SJCRH30 (cell line): ENCODE measurements at places on chromosomes 4 and X. TPM values are rescaled to one million over a fixed set of nuclear protein-coding genes. Genes with fewer than 3 reads are reported as not detected.
A peak's percentile ranks its signal among the peaks of the same experiment; 100 is the strongest.

The PHKA1 gene
- total RNA-seq = not detected in 2 replicates

DNA sequence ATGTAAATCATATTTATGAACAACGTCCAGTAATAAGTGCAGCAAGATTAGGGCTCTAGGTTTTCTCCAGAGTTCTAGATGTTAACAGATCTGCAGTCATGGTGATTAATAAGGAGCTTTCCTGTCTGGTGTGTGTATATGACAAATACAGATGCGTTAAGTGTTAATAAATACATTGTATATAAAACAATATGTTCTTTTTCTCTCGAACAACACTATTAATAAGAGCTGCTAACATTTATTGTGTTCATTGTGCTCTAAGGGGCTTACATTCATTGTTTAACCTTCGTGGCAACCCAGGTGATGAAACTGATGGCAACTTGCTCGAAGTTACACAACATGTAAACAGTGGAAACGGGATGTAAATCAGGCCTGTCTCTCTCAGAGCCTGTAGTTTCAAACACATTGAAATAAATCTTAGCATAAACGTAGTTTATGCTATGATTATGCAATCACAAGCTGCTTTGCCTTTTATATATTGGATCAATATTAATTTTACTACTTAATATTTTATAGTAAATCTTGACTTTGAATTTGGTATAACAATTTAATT, 547 bp upstream of the CLGN start:
- H3K4me3 ChIP-seq = peak overlapping the region; percentile 73
- DNase-seq = no peak
- no peaks in the 10 kb centered on the region for H3K27me3 ChIP-seq
- H3K27ac ChIP-seq = peak overlapping the region; percentile 53; the same call in 1 of the 2 replicates

DNA sequence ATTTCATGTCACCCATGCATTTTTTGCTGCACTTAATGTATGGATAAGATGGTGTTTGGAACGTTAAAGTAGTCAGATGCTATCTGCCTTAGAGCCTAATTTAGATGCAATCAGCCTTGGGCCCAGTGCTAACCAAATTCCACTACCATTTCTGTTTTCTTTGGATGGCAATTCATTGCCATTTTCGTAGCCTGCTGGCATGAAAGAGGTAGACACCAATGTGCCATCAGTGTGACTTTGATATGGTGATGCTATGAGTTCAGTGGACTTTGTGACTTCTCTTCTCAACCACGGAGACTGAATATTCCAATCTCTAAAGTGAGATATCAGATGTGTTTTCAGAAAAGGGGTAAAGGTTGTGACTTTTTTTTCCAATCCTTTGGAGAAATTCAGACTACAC, 1.5 kb downstream of the ETFDH start:
- H3K4me1 ChIP-seq = no peaks in the 10 kb centered on the region
- H3K27ac ChIP-seq = no peak overlapping the region
- H3K36me3 ChIP-seq = no peaks in the 10 kb centered on the region; the same call in 1 of the 2 replicates
- no peak for DNase-seq

DNA sequence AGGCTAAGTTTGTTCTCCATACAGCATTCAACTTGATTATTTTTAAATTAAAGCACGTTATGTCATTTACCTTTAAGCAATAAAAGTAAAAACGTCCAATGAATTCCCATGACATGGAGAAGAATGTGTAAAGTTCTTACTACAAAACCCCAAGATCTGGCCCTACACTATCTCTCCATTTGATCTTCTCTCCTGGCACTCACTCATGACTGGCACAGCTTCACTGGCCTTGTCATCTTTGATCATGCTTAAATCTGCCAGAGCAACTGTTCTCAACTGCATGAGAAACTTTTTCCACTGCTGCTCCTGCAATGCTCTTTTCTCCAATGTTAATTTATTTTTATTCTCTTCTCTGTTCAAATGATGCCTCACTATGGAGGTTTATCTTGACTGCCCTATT, 1109.0 kb upstream of the IGFBP7 start:
- H3K27ac ChIP-seq = no peak overlapping the region
- no peak overlapping the region for H3K4me3 ChIP-seq
- DNase-seq = no peak
- no peaks in the 10 kb centered on the region for H3K36me3 ChIP-seq
- no peaks in the 10 kb centered on the region for H3K4me1 ChIP-seq

GRCh38 chr4:1624519-1624910, 59.6 kb downstream of the FAM53A start:
- no peak overlapping the region for H3K4me3 ChIP-seq
- H3K36me3 ChIP-seq = no peaks in the 10 kb centered on the region
- no peak overlapping the region for H3K27ac ChIP-seq

DNA sequence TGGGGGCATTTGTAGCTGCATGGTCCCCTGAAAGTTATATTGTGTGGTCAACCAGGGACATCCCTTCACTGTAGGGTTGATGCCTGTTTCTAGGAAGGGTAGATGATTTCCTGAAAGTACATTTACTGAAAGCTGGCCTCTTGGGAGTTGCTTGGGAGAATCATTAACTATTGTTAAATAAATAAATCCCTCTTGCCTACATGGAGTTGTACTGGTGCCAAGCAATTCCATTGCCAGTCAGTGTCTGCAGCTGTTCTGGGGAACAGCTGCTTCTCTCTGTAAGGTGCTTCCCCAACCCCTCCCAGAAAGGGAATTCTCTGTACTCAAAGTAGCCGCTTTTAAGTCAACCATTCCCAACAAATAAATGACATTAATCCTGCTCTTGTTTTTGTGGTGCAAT, 51.1 kb downstream of the C4orf51 start:
- no peak overlapping the region for H3K4me3 ChIP-seq
- H3K27ac ChIP-seq = peak overlapping the region; percentile 42
- peak; percentile 93 for DNase-seq
- H3K27me3 ChIP-seq = no peaks in the 10 kb centered on the region

DNA sequence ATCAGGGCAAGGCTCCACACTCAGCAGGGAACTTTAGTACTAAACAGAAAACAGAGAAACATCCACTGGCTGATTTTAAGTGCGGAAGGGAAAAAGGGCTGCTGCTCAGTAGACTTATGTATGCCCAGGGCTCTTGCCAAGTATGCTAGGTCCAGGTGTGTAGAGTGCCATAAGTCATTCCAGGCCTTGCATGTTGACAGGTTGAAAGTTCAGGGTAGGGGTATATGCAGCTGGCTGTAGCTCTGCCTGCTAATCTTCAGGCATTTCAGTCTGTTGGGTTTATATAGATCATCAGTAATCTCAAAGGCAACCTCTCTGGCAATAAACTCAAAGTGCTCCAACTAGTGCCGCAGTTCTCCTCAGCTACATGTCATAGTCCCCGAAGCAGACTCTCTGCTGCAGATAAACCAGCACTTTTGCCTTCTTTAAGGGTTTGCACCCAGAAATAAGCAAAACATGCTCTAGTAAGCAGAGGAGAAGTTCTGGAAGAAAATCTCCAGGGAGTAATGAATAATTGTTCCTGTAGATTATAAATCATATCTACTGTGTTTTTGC, 134.9 kb upstream of the GRIA3 start:
- no peaks in the 10 kb centered on the region for H3K4me1 ChIP-seq
- no peaks in the 10 kb centered on the region for H3K36me3 ChIP-seq
- H3K27me3 ChIP-seq = no peaks in the 10 kb centered on the region
- DNase-seq = no peak
- no peak overlapping the region for H3K27ac ChIP-seq

DNA sequence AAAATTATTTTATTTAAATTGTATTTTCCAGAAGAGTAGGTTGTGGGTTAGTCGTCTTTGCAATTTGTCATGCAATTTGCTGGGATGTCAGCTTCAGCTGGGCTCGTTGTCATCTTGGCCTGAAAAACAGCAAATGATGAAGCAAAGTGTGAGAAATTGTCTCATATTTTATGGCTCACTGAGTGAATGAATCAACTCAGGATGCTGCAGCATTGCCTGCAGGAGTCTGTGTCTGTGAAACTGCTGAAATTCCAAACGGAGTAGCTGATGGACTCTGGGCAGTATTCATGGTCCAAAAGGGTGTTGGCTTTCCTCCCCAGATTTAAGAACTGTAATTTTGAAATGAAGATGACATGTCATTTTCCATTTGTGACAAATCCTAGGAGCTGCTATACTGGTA, 37.2 kb downstream of the CXCL8 start:
- H3K4me1 ChIP-seq = no peaks in the 10 kb centered on the region
- no peak overlapping the region for H3K4me3 ChIP-seq
- H3K27me3 ChIP-seq = no peaks in the 10 kb centered on the region
- DNase-seq = no peak
- no peaks in the 10 kb centered on the region for H3K36me3 ChIP-seq
- H3K27ac ChIP-seq = no peak overlapping the region

GRCh38 chrX:32408389-32408788, 803.0 kb downstream of the DMD start:
- no peak overlapping the region for H3K27ac ChIP-seq
- no peaks in the 10 kb centered on the region for H3K27me3 ChIP-seq
- no peaks in the 10 kb centered on the region for H3K4me1 ChIP-seq
- no peak overlapping the region for H3K4me3 ChIP-seq

DNA sequence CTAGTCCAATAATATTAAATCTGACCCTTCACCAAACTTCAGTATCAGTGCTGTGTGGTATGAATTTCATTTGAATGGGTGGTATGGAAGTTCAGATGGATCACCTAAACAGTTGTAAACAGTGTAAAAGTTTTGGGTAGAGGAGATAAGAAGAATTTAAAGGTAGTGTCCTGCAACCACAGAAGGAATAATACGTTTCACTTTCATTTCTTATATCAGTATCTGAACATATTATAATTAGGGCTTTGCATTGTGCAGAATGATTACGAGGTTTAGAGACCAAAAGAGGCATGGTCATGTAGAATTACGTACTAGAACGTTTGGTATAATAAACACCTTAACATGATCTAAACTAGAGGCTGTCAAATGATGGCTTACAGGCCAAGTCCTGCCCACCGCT, 116.1 kb downstream of the PDLIM5 start:
- no peaks in the 10 kb centered on the region for H3K36me3 ChIP-seq
- no peak for DNase-seq
- no peak overlapping the region for H3K27ac ChIP-seq
- H3K27me3 ChIP-seq = no peaks in the 10 kb centered on the region

- peaks cover 17% of the 10 kb centered on the region for H3K4me1 ChIP-seq
- peak; percentile 84 for DNase-seq
- H3K36me3 ChIP-seq = peaks cover 16% of the 10 kb centered on the region
- no peaks in the 10 kb centered on the region for H3K27me3 ChIP-seq
- peak overlapping the region; percentile 77 for H3K4me3 ChIP-seq
Observed at GRCh38 chr4:84965553-84966381, 723 bp downstream of the WDFY3 start.

DNA sequence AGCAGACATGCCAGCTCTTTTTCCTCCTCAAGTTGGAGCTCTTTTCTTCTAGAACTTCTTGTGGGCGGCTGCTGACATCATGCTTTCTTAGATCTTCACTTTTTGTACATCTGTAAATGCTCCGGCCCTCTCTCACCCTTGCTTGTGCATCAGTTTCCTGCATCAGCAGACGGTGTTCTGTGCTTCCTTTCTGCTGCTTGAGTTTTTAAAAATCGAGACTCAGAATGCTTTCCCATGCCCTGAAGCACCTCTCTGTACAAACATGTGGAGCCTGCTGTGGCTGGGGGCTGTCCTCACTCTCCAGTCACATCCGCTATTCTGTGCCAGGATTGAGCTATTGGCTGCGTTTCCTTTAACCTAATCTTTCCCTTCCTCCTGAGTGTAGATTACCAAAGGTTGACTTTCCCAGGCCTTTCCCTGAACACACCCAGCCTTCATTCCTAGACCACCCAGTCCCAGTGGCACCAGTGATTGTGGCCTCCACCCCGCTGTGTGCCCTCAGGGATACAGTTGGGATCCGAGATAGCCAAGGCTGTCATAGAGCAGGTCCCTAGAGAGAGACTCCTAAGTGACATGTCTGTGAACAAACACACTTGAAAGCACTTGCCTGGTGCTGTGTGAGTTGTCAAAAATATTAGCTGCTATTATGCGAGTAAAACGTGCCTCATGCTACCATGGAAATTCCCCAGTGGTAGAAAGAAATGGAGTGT, 41.9 kb downstream of the TNIP2 start:
- H3K4me1 ChIP-seq = no peaks in the 10 kb centered on the region
- no peaks in the 10 kb centered on the region for H3K27me3 ChIP-seq
- H3K36me3 ChIP-seq = peaks cover 42% of the 10 kb centered on the region
- no peak overlapping the region for H3K4me3 ChIP-seq
- no peak for DNase-seq

DNA sequence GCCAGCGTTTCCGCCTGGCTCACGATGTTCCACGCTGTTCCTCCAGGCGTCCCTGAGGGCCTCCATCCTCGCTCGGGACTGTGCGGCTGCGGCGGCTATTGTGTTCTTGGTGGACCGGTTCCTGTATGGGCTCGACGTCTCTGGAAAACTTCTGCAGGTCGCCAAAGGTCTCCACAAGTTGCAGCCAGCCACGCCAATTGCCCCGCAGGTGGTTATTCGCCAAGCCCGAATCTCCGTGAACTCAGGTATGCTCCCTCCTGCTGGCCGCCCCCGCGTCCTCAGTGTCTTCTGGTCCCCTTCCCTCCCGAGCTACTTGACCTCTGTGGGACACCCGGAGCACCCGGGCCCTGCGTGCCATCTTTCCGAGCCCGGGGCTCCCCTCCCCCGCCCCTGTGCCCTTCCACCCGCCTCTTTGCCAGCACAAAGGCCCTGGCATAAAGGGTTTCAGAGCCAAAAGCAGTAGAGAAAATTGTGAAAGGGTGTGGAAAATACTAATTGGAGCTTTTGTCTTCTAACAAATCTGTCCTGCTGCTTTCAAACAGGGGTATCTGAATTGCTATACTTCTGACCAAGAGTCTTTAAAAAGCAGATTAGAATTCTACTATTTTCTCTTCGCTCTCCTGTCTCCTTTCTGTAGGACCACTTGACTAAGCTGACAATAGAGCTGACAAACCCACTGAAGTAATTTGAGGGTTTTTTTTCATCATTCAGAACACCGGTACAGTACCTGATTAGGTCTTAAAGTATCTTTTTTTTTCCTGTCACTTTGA, 104.0 kb downstream of the NEUROG2 start:
- no peak overlapping the region for H3K27ac ChIP-seq
- H3K4me3 ChIP-seq = no peak overlapping the region
- no peaks in the 10 kb centered on the region for H3K4me1 ChIP-seq

The SRPX2 gene
- total RNA-seq = 0.97 and 1.3 TPM in 2 replicates

DNA sequence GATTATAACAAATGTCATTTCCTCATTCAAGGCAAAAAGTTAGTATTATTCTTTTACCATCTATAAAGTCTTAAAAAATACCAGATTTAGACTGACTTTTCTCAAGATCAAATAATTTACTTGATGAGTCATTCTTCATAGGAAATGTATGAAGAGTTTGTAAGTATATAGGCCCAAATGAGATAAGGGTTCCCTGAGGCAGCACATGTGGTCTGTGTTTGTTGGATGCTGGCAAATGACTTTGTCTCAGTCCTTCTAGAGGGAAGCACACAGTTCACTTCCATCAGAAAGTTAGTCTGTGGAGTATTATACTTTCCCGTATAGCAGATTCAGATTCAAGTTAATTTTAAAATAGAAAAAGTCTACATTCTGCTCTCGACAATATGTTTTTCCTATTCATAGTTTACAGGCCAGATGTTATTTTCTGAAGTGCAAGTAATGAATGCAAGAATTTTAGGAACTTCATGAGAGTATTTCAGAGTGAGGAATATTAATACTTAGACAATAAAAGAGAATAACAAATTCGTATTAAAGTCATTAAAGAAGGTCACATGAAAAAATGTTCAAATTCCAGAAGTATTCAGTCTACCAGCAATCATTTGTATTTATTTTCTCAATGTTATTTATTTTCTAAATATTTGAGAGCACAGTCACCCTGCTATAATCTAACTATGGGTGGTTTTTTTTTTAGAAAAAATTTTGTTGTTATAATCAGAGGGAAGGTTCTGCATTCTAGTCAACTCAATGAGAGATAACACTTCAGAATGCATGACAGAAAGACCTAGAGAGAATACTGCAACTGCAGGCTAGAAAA, 601.8 kb upstream of the ZFP42 start:
- no peaks in the 10 kb centered on the region for H3K4me1 ChIP-seq
- no peak for DNase-seq

The KCND1 gene
- 0.08 and 0.12 TPM in 2 replicates for total RNA-seq

The HPSE gene
- 0.53 and 0.71 TPM in 2 replicates for total RNA-seq
